Right lung (tissue), 10 donors: ENCODE measurements at places on chromosomes 2 and 18. TPM values are rescaled to one million over a fixed set of nuclear protein-coding genes. Genes with fewer than 3 reads are reported as not detected.

DNA sequence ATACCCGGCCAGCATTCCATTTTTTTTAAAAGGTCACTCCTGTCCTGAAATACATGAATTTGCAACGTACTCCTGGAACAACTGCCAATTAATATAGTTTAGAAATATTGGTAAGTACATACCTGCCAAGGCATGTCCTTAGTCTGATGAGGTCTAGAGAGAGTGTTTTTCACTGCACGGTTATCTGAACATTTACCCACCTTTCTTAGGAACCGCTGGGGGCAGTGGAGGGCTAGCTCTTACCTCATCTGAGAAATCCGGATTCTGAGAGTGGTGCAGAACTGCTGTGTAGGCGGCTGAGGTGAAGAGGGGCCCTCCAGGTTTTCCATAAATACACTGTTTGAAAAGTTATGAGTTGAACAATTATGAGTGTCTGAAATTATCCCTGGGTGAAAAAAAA lies 133.1 kb upstream of the CCDC195 start:
- DNase-seq, result no peak

Gene SPDYA
- 4.0 TPM for polyA plus RNA-seq

DNA sequence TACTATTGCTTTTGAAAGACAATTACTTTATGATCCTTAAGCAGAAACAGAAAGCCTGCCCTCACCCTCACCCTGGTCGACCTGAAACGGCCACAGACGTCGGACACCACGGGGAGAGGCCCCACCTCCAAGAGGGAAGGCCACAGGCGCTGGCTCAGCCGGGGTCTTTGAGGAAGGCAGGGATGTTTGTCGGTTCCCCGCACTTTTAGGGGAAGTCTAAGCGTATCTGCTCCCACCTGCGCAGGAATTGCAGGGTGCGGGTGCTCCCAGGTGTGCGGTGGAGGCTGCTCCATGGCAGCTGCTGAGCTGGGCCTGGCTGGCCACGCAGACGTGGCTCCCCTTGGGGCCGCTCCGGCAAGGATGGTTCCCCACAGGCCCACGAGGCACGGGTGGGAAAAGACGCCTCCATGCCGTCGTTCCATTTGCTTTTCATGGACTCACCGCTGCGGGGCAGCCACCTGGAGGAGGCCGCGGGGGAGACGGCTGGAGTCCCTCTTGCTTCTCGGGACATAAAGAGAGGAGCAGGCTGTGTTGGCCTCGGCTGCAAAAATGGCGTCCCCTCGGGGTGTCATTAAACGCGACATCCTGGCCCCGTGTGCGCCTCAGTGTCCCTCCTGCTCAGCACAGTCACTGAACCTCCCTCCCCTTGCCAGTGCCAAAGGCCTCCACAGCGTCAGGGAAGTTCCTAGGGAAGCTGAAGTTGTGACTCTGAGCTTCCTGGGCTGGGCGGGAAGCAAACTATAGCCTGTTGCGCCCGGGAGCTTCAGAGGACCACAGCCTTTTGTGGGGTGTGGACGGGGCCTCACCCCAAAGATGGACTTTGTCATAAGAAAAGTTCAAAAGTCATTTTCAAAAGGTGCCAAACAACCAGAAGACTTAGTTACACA lies 63.4 kb downstream of the NFATC1 start:
- DNase-seq, result no peak

DNA sequence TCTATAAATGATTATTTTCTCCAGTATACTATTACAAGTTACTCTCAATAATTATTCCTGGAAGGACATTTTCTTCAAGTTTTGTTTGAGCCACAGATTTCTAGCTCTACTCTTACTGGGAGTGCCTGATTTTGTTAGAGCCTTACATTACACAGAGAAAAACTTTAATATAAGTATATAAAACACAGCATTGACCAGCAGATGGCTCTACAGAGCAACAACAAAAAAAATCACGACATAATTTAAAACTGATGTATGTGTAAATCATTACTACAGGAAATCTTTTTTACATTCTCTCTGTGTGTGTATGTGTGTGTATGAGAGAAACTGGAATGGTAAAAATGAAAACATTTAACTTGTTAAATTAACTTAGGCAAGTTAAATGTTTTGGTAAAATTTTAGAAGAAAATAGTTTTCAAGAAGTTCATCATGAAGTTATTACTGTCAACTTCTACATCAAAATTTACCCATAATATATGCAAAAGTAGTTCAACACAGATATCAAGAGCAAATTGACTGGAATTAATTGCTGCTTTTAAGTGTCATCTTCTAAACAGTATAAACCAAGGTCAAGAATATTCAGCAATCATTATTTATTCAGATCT lies 103.3 kb downstream of the MDH1 start:
- peak; percentile 34 for DNase-seq

Gene SNORC
- 0.93 TPM for polyA plus RNA-seq

- peak; percentile 26 for DNase-seq
Measured at GRCh38 chr2:227325839-227326195, 766 bp downstream of the MFF start.

DNA sequence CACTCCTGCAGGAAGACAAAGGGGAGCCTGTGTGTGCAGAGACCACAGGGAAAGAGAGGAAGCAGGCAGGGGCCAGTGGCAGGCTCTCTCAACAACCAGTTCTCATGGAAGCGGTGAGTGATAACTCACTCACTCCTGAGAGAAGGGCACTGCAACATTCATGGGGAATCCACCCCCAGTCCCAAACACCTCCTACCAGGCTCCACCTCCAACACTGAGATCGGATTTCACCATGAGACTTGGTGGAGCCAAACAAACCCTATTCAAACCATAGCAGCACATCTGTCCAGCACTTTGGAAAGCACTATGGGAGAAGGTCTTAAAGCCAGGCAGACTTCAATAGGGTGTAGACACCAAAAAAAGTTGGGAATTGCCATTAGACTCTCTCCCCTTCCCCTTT lies 345.7 kb upstream of the SPRED2 start:
- DNase-seq, result no peak

GRCh38 chr2:68100189-68100588 lies 37.4 kb upstream of the C1D start:
- DNase-seq, result no peak

Gene MDH1
- 223 TPM for polyA plus RNA-seq

Gene CABYR
- 5.3 TPM for polyA plus RNA-seq

DNA sequence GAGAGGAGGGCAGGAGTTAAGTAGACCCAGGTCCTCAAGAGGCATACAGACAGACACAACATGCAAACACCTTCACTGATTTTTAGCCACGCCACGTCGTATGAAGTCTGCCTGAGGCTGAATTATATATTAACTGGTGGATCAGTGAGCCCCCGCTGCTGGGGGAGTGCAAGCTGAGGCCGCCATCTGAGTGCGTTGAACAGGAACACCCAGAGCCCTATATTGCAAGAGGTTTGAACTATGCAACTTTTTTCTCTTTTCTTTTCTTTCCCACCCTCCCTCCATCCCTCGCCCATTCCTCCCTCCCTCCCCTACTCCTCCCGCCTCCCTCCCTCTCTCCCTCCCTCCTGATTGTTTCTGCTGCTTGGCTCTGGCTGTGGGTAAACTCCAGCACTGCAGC lies 30.2 kb downstream of the SETBP1 start:
- no peak for DNase-seq

Gene MAPRE2
- polyA plus RNA-seq, result 38.4 TPM

DNA sequence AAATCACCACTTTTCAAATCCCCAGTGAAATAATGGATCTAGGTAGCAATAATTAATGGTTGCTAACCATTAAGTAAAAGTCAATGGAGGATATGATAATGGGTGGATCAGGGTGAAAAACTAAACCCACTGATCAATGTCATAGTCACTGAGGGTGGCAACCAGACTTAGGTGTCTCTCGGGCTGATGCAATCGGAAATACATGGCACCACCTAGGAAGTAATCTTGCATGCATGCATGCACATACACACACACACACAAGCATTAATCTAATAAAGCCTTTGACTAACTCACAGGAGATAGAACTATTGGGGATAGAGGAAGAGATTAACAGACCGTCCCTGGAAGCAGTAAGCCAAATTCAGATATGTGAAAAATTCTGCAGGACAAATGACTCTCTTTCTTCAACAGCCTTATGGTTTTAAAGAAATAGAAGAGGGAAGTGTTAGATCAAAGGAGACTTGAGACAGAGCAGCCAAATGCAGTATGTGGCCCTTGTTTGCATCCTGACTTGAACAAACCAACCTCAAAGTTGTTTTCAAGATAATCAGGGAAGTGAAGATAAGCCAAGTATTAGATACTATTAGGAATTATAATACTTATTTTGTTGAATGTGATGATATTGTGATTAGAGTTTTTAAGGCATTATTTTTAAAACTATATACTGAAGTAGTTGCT lies 186.0 kb upstream of the RMP24 start:
- DNase-seq, result no peak

Gene ZNF892
- 4.1 TPM for polyA plus RNA-seq
